ENCODE measurements at places on chromosomes 2 and 18.

GRCh38 chr2:196610796-196611195 is 28.7 kb upstream of the CCDC150 start:
- no peak for DNase-seq

- DNase-seq = no peak
These were observed 232.7 kb downstream of the MBD2 start for GRCh38 chr18:53991805-53992204.

GRCh38 chr2:45370369-45370768 is 240.7 kb downstream of the SRBD1 start:
- DNase-seq = no peak

- no peak for DNase-seq
These were observed 257.5 kb upstream of the FN1 start for GRCh38 chr2:215693193-215693998.

DNA sequence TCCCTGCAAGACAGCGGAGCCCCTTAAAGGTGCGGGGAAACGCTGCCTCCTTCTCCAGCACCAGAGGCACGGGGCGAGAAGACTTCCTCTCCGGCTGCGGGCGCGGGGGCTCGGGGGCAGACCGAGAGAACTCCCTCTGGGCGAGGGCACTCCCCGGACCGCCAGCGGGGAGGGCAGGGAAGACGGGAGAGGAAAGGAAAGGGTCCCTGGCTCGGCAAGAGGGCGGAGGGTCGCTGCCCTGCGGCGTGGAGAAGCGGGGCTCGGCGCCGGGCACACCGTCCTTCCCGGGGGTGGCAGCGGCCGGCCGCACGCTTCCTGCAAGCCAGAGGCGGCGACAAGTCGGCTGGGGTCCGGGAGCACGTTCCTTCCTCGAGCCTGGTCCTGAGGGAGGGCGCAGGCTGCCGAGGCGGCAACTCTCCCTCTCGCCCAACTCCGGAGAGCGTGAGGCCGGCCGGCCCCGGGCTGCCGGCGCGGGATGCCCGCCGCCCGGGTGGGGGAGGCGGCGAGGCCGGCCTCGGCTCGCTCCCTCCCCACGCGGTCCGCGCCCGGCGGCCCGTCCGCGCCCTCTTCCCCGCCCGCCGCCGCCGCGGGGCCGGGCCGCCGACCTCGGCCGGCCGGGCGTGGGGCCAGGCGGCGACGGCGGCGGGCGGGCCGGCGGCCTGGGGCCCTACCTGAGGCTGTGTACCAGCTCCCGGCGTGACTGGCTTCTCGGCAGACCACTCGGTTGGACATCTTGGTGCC is 1.1 kb downstream of the MEMO1 start:
- DNase-seq = peak; percentile 22

GRCh38 chr2:95014126-95014708 is 11.3 kb upstream of the MAL start:
- DNase-seq = no peak

- no peak for DNase-seq
These were observed 109.2 kb upstream of the COPS8 start for GRCh38 chr2:236976266-236977062.

GRCh38 chr2:127081826-127082633 is 24.9 kb downstream of the BIN1 start:
- DNase-seq = peak; percentile 86

- no peak for DNase-seq
These were observed 197.9 kb downstream of the SH3BP4 start for GRCh38 chr2:235149736-235150135.

DNA sequence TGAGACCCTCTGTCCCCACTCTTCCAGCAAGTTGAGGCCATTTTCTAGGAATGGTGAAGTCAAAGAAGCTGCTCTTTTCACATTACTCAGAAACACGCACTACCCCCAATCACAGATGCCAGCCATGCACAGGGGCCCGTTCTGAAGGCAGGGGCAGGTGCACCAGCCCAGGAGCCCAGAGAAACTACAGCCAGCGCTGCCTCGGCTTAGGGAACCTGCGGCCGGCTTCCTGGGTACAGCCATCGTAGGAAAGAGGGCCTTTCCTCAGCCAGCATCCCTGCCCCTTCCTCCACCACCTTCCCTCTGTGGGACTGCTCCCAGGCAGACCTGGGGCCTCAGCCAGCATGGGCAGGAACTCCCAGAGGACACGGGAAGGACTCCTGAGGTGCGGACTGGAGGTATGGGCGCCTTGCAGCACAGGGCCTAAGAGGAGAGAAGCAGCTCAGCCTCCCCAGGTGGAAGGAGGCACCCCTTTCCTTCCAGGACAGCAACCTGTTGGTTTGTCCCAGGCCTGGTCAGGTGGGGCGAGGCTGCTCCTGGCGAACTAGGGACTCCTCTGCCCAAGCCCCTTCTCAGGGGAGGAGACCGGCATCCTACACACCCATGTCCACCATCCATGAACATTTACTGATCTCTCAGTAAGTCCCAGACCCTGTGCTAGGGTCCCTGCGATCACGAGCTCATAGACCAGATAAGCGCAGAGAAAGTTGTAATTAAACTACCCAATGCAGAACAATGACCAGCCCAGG is 99.0 kb upstream of the ID2 start:
- no peak for DNase-seq

- DNase-seq = no peak
These were observed 137.7 kb downstream of the ALK start for GRCh38 chr2:29783666-29784065.

DNA sequence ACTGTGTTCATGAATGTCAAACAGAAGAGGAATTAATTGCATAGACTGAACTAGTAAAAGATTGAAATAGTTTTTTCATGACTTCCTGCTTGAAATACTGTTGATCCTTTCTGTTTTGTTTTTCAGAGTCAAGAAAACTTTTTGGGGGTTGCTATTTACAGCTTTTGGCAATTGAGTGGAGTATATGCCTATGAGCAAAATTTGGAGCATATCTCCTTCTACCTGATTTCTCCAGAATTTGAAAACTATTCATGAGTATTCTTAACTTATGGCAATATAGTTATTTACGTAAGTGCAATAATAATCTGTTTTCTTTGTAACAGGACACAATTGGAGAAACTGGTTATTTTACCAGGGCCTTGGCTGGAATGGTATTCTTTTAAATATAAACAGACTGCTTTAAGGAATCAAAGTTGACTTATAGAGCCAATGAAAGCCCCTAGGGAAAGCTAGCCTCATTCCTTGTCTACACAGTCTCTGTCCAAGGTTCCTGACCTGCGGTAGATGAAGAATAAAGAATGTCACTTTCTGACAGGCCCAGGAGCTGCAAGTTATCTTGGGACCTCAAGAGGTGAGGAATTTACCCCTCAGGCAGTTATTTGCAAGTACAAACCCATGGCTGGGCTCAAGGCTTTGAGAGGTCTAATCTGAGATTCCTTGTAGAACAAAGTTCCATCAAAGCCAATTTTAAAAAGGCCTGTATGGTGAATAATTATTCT is 193.5 kb upstream of the NDUFV2 start:
- DNase-seq = no peak

DNA sequence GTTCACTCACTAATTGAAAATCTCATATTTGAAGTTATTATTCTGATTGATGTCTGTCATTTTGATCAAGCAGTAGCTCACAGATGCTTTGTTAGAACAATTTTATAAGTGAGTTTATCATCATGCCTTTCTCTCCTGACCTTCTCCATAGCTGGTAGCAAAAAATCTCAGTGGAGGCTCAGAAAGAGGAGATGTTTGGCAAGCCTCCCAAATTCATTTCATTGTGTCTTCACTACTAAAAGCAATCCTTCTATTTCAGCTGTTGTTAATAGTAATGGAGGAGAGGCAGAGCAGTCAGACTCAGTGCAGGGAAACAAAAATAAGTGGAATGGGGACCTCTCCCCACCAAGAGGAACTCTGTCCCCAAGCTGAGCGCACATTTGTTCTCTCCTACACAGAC is 2127.8 kb upstream of the CELF4 start:
- no peak for DNase-seq

GRCh38 chr2:100513650-100514049 is 43.4 kb downstream of the NMS start:
- no peak for DNase-seq

GRCh38 chr2:102509749-102510148 is 36.7 kb downstream of the SLC9A4 start:
- DNase-seq = no peak

DNA sequence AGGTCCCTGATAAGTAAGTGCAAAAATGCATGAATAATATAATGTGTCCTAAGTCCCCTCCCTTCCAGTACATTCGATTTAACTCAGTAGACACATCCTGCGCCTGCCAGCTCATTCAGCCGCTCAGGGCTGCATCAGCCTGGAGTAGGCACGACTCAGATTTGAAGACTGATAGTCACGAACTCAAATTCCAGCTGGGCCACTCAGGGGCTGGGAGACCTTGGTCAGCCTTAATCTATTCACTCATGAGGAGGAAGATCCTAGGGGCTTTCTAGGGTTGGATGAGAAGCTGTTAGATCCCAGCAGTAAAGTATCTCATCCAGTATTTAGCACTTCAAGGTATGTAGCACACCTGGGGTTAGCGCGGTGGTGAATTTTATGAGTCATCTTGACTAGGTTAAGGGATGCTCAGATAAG is 98.9 kb upstream of the ODC1 start:
- no peak for DNase-seq

- no peak for DNase-seq
These were observed 90.6 kb downstream of the VRK2 start for GRCh38 chr2:58137221-58137620.

DNA sequence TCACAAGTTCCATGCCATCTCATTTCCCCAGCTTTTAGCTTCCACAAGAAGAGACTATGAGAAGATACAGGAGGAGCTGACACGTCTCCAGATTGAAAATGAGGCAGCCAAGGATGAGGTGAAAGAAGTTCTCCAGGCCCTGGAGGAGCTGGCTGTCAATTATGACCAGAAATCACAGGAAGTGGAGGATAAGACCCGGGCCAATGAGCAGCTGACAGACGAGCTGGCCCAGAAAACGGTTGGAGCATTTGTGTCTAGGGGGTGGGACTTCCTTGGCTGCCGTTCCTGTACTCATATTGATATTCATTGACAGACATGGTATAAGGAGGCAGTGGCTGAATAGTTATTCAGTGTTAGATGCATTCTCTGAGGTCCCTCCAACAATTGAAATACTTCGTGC is 57.2 kb upstream of the LYPD6B start:
- DNase-seq = no peak

DNA sequence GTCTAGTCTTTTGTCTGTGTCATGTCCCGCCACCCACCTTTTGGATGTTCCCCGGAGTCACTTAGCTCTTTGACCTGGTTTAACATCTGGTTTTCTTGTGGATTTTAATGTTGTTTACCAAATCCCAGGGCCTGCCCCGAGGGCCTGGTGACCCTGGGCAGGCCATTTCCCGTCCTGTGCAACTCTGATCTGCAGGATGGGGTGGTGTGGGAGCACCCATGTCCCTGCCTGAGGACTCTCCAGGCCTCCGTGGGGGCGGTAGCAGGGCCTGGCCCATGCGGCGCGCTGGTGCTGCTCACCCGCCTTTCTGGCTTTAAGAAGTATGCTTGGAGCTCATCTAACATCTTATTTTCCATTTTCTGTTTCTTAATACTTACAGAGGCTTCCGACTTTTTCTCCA is 10.7 kb downstream of the RAMP1 start:
- no peak for DNase-seq

GRCh38 chr2:231211486-231211885 is 13.1 kb downstream of the ARMC9 start:
- no peak for DNase-seq

GRCh38 chr2:8803658-8804379 is 33.6 kb downstream of the KIDINS220 start:
- no peak for DNase-seq

Measured in CD4-positive, alpha-beta T cell treated with Interleukin-6 at 100 ng/mL for 8 hours (primary cell).